ENCODE measurements at places on chromosomes 1 and 21. TPM values are rescaled to one million over a fixed set of nuclear protein-coding genes. Genes with fewer than 3 reads are reported as not detected.

DNA sequence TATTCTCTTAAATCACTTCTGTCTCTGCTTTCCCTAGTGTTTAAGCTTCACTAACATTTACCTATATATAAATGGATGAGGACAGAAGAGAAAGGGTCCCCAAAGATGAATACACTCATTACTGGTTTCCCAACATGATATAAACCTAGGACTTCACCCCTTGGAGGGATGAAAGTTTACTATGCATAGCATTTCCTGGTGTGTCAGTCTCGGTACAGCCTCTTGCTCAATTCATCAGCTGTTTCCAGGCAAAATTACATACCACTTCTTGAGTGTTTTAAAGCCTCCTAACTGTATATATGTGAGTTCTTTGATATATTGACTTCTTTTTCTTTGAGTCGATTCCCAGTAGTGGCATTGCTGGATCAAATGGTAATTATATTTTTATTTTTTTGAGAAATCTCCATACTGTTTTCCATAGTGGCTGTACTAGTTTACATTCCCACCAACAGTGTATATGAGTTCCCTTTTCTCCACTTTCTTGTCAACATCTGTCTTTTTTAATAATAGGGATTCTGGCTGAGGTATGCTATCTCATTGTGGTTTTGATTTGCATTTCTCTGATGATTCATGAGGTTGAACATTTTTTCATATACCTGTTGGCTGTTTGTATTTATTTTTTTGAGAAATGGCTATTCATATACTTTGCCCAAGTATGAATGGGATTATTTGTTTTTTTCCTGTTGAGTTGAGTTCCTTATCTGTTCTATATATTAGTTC is 259.3 kb upstream of the CACYBP start:
- peak; percentile 7 for DNase-seq

DNA sequence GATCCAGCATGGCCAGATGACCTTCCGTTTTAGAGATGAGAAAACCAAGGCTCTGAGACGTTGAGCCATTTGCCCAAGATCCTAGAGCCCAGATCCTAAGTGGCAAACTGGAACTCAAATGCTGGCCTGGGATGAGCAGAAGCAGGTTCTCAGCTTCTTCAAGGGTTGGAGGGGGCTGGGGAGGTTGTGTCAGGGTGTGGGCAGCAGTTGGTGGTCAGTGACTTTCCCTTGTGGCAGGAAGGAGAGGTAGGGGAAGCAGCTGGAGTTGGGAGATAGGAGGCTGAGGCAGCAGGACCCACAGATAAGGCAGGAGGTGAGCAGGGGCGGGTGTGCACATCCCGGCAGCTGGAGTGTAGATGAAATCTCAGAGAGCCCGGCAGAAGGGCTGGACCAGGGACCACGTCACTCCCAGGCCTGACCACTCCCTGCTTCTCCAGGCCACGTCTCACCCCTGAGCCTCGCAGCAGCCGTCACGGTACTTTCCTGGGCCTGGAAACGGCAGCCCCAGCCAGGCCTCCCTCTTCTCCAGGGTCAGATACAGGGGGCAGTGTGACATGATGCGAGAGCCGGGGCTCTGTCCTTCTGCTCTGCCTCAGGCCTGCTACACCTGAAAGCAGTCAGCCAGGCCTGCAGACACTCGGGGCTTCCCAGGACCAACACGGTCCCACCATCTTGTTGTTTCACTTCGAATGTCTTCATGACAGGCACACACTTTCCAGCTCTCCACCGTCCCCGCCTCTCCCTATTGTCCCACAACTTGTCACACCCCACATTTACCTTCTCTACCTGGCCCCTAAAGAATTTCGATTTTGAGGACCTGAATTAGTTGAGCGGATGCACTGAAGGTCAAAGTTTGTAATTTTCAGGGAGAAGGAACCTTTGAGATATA is 11.5 kb upstream of the LAPTM5 start:
- DNase-seq: no peak

- DNase-seq: no peak
These were observed 139.9 kb upstream of the ATP1B1 start for GRCh38 chr1:168966636-168967035.

The LCE3E gene
- not detected for total RNA-seq

DNA sequence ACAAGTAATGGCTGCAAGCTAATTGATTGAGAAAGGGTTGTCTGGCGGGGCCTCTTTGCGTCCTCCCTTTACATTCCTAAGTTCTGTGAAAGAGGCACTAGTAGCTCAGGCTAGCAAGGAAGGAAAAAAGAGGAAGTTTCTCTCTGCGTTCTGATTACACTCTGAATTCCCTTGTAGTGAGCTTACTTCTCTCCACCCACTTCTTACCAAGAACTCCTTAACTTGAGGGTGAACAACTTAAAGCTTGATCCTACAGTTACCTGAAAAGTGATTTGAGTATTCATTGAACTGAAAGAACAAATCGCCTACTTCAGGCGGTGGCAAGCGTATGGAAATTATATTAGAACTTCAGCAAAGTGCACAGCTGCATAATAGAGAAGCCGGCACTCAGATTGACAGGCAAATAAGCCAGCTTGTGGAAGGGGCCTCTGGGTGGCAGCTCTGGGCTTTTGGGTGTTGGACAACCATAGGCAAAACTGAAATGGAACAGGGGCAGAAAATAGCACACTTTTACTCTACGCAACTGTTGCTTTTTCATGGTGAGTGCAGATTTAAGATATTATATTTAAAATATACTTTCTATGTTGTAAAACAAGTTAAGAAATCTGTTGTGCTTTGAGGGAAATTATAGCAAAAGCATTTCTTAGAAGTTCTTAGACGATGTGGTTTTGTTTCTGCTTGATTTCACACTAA is 464.5 kb downstream of the USP25 start:
- DNase-seq: peak; percentile 73

DNA sequence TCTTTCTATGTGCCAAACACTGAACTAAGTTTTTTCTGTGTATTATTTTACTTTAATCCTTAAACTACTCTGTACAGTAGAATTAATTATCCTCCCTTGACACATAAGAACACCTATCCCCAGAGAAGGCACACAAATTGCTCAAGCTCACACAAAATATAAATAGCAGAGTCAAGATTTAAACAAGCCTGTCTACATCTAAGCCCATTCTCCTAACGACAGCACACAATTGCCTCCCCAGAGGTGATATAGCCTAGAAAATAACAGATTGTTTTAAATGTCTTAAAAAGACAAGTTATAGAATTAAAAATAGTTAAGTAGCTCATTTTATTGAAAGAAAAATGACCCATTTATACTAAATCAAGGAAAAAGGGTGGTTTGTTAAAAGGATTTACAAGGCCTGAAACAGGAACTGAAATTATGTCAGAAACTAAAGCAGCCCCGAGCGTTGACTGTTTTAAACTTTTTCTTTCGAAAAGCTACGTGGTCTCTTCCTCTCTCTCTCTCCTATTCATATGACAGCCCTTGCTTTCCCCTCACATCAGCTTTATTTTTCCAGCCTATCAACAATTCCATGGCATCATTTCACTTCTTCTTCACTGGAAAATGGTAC is 30.5 kb downstream of the TNFSF18 start:
- DNase-seq: no peak

The VANGL2 gene
- not detected for total RNA-seq

DNA sequence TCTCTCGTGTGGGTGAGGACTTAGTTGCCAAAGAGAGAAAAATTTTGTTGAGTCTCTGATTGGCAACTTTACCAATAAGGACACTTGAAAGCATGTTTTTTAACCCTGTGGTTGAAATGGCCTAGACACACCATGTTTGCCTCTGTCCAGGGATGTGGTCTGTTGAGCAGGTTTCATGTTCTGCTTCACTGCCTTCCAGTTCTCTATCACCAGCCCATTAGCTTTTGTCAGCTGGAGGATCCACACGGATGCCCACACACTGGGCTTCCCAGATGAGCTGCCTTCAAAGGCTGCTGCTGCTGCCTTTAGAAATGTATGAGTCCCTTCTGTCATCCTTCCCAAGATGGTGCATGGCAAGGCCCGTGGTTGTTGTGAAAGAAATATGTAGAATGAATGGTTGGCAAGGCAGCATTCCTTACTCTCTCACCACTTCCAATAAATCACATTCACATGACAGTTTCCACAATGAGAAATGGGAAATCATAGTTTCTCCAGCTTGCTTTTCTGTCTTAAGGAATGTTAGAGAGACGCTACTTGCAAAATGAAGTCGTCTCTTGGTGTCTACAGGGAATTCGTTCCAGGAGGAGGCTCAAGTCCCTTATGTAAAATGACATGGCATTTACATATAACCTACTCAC is 108.2 kb upstream of the SLC35F3 start:
- no peak for DNase-seq

DNA sequence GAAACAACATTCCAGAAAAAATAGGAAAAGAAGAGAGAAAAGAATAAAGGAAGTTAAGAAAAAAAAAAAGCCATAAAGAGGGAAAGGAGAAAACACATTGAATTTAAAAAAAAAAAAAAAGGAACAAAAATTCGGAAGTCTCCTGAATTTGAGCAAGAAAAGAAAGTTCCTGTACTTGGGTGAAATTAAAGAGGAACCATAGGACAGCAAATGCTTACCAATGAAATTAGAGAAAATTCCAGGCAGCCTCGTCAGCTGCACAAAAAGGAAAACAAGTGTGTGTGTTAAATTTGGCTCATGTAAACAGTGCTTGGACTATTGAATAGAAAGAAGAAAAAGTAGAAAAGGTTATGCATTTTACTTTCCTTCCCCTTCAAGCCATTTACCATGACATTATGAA is 4.9 kb downstream of the IL12RB2 start:
- no peak for DNase-seq

The LAX1 gene
- total RNA-seq: not detected

DNA sequence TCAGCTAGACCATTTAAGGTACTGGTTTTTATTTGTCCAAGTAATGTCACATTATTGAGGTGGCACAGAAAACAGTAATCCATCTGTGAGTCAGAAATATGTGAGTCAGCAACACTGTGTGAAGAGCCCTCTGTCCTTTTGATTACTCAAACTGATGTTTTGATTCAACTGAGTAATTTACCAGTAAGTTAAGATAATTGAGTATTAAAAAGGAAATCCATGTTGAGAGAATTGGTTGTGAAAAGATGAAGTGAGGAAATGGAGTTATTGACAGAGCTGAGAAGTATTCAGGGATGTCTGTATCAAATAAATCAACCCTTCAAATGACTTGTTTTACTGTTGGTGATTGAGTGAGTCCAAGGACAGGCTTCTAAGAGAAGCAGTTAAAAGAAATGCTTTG is 302.7 kb upstream of the SGIP1 start:
- peak; percentile 52 for DNase-seq

The KCNE2 gene
- total RNA-seq: not detected

DNA sequence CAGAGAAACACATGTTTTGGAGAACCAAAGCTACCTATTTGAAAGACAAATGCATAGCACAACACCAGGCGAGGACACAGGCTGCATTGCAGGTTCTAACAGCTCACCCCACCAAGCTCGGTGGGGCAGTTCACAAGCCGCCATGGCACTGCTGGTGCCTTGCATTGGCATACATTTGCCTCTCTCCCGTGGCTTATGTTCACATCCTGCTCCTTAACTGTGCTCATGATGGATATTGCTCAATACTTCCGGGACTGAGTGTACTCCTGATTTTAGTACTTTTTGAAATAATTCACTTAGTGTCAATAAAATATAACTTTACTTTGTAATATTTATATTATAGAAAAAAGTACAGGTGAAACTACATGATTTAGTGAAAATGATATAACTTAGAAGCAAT is 1187.4 kb upstream of the NCAM2 start:
- no peak for DNase-seq

The AVPR1B gene
- not detected for total RNA-seq

- no peak for DNase-seq
These were observed 31.9 kb upstream of the LRRC3 start for GRCh38 chr21:44423312-44423821.

- peak; percentile 64 for DNase-seq
These were observed 27.4 kb upstream of the KIRREL1 start for GRCh38 chr1:157966031-157966537.

The TRIM45 gene
- total RNA-seq: 4.0 TPM

- DNase-seq: no peak
These were observed 4.9 kb downstream of the ADAMTSL4 start for GRCh38 chr1:150554086-150554452.

The PGLYRP4 gene
- not detected for total RNA-seq

The HRNR gene
- total RNA-seq: not detected

DNA sequence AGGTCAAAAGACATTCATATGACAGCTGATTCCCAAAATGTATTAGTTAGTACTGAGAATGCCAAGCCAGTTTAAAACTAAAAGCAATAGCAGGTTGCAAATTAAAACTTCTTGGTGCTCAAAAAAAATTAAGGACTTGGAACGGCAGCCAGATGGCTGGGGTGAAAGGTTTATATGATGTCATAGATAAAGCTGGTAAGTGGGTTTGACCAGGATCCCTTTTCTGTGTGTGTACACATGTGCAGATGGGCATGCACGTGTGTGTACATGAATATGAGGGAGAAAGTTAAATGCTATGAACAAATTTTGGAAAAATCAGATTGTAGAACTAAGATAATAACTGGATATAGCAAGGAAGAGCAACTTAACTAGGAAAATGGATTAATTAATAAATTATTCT is 39.1 kb upstream of the DPH5 start:
- no peak for DNase-seq

- DNase-seq: no peak
These were observed 114.7 kb downstream of the ATP5PO start for GRCh38 chr21:33800753-33801423.

GRCh38 chr1:89957107-89957506 is 37.8 kb upstream of the ZNF326 start:
- no peak for DNase-seq

- no peak for DNase-seq
These were observed 41.9 kb downstream of the ACP6 start for GRCh38 chr1:147628441-147628840.

DNA sequence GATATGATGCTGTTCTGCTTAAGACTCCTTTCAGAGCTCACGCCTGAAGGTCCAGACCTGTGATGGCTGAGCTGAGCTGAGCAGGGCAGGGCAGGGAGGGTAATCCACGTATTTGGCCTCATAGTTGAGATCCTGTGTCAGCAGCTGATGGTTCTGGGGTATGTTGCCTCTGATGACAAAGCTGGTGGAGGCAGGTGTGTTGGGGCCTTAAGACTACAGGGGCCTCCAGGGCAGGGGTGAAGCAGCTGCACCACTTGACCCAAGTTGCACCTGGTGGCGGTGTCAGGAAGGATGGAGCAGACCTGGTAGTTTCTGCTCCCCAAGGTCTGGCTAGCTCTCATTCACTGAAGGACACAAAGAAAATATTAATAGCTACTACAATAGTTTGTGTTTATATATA is 57.0 kb downstream of the FCRL5 start:
- no peak for DNase-seq

- no peak for DNase-seq
These were observed 334.2 kb upstream of the CAMK1G start for GRCh38 chr1:209249280-209249670.

DNA sequence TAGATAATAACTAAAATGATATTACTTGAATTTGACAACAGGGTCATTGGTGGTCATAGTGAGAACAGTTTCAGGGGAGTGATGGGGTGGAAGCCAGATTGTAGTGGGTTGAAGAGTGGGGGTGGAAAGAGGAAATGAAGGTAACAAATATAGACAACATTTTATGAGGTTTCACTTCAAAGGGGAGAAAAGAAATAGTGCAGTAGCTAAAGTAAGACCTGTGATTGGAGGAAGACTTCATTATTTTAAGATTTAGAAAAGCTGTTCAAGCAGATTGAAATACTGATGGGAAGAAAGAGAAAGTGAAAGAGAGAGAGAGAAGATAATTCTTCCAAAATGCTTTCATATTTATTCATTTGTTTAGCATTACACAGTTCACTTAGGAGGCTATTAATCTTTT is 52.0 kb upstream of the KCNA3 start:
- DNase-seq: no peak

The HSF2BP gene
- 0.33 TPM for total RNA-seq

- no peak for DNase-seq
These were observed 2.9 kb upstream of the PSMB2 start for GRCh38 chr1:35644204-35644603.

The ELF3 gene
- not detected for total RNA-seq

The TAS1R1 gene
- not detected for total RNA-seq

All from HFFc6 (cell line).